ENCODE measurements at places on chromosomes 4 and X.

GRCh38 chrX:49618574-49618973, 19.8 kb downstream of the GAGE1 start:
- DNase-seq, result no peak

- no peak for DNase-seq
These were observed 17.6 kb downstream of the GIMD1 start for GRCh38 chr4:106351016-106351415.

DNA sequence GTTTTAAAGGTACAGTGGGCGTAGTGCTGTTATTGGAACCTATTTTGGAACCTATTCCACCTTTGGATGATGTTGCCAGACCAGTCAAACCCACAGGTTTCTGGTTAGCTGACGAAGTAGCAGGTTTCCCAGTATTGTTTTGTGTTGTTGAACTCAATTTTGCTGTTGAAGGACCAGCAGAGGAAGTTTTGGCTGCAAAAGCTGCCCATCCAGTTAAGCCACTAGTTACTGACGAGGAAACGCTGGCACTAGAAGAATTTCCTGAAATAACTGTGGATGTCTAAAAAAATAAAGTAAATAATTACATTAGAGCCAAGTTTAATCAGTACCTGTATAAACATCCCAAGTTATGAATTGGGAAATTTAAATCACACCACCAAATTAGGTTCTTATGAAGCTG, 25.5 kb downstream of the INTS12 start:
- DNase-seq, result no peak

DNA sequence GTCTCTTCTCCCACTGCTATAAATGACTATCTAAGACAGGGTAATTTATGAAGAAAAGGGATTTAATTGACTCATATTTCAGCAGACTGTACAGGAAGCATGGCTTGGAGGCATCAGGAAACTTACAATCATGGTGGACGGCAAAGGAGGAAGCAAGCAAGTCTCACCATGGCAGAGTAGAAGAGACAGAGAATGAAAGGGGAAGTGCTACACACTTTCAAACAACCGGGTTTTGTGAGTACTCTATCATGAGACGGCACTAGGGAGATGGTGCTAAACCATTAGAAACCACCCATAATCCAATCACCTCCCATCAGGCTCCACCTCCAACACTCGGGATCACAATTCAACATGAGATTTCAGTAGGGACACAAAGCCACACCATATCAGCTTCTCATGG, 11.1 kb downstream of the UBE2NL start:
- no peak for DNase-seq

- DNase-seq, result no peak
These were observed 214.4 kb upstream of the CPEB2 start for GRCh38 chr4:14787894-14788293.

DNA sequence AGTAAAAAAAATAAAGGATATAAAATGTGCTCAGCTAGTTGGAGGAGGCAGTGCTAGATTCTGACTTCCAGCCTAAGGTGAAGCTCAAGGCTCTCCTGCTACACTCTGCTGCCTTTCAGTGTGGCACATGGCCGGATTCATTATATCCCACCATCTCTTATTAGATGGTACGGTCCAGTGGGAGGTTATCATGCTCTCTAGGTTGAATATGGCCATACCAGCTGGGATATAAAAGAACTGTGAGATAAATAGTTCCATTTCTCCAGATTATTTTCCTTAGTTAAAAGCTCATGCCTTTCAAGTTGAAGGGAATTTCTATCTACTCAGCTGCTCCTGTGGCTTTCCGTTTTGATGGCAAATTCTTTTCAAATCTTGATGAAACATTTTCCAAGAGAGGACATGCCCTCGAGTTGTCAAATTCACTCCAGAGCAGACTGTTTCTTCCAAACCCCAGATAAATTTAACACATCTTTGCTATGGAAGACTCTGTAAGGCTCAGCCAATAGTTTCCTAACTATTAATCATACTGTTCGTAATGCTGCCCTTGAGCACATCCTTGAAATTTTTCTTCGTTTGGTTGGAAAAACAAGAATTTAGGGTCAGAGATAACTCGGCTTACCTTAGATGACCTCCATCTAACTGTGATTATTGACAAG, 2.2 kb upstream of the MGARP start:
- DNase-seq, result no peak

- no peak for DNase-seq
These were observed 1101.4 kb downstream of the RPA4 start for GRCh38 chrX:97985096-97985495.

DNA sequence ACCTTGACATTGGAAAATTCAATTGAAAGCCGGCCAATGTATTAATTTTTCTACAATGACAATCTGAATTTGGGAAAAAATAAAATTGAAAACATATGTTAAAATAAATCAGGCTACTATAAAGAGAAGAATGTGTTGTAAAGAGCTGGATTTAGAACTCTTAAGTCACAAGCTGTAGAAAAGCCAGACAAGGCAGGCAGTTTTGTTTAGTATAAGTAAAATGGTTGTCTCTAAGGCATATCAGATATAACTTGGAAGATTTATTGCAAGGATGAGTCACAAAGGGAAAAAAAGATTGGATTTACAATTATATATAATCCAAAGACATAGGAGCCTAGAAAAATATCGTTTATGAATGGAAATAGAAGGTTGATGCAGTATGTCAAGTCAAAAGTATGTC, 549.1 kb upstream of the EPHA5 start:
- no peak for DNase-seq

DNA sequence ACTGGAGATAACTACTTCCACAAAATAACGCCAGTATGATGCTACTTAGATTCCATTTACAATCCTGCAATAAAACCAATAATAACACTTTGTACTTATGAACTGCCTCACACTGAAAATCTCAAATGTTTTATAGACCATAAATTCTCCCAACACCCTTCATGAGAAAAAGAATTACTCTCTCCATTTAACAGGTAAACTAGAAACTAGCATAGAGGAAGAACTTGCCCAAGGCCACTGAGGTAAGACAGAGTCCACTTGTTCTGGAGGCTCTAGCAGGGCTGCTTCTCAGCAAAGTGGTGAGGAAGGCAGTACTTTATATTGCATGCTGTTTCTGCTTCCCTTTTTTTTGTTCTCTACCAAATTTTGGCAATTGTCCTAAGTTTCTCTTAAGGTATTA, 11.5 kb upstream of the BMP3 start:
- DNase-seq, result no peak

DNA sequence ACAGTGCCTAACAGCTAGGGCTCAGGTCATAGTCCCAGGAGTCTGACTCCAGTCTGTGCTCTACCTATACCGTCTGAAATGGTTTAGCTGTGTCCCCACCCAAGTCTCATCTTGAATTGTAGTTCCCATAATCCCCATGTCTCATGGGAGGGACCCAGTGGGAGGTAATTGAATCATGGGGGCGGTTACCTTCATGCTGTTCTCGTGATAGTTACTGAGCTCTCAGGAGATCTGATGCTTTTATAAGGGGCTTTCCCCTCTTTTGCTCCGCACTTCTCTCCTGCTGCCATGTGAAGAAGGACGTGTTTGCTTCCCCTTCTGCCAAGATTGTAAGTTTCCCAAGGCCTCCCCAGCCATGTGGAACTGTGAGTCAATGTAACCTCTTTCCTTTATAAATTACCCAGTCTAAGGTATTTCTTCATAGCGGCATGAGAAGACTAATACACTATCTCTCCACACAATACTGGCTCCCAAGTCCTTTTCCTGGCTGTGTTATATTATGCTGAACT, 110.8 kb downstream of the AFAP1 start:
- no peak for DNase-seq

- DNase-seq, result no peak
These were observed 75.4 kb downstream of the PRDM5 start for GRCh38 chr4:120847019-120847582.

DNA sequence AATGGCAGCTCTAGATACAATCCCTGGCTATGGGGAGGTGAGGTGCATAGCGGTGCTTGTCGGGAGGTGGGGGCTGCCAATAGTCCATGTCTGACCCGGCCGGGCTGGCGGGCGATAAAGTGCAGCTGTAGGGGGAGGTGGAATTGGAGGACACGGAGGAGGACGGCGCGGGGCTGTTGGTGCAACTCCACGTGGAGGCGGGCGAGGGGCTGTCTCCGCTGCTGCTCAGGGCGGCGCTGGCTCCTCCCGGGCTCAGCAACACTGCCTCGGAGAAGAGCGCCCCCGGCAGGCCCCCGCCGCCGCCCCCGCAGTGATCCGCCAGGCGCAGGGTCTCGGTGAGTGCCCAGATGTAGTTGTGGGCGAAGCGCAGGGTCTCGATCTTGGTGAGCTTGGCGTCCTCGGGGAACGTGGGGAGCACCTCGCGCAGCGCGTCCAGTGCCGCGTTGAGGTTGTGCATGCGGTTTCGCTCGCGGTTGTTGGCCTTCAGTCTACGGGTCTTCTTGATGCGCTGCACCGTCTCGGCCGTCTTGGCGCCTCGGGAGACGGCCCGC, 1.3 kb downstream of the NEUROG2 start:
- no peak for DNase-seq

GRCh38 chr4:664713-665231, 9.3 kb downstream of the ATP5ME start:
- DNase-seq, result no peak

- no peak for DNase-seq
These were observed 18.5 kb downstream of the CC2D2A start for GRCh38 chr4:15488136-15488535.

DNA sequence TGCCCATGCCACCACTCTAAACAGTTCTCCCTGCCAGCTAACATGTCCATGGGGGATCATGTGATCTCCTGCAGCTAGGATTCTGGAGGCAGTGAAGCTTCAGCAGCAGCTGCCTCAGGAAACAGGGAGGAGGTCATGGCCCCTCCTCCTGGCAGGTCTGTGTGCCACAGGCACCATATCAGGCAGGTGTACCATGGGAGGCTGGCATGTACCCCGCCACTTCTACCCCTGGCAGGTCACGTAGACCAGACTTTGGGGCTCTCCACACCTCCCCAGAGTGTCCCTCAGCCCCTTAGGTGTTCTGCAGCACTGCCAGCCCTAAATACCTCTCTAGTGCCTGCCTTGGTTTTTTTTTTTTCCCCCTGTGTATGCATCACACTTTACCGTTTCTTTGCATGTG, 110.5 kb upstream of the FAM47C start:
- DNase-seq, result no peak

GRCh38 chr4:184913356-184914143, 87.8 kb upstream of the ACSL1 start:
- no peak for DNase-seq

DNA sequence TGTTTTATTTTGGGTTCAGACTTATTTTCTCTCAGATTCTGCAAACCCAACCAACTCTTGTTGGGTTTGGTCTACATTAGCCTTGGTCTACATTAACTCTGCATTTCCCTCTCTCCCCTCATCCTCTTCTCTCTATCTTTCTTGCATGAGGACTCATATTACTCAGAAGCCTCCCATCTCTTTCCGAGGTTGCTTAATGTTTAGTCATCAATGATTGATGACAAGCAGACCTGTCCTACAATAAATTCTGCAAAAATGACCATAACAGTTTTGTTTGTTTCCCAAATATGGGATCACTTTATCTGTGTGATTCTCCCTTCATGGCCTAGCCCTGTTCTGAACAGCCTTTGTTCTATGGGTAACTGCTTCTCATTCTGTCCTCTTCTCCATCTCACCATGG, 75.2 kb downstream of the GABRB1 start:
- DNase-seq, result no peak

GRCh38 chr4:114659386-114660008, 60.9 kb downstream of the UGT8 start:
- peak; percentile 57 for DNase-seq

- no peak for DNase-seq
These were observed 122.3 kb upstream of the TMEM164 start for GRCh38 chrX:109880629-109881028.

GRCh38 chr4:84894621-84895020, 71.9 kb downstream of the WDFY3 start:
- DNase-seq, result no peak

GRCh38 chr4:174708381-174708780, 120.7 kb downstream of the GLRA3 start:
- no peak for DNase-seq

GRCh38 chr4:1212546-1213335, 36.2 kb downstream of the CTBP1 start:
- no peak for DNase-seq
